ENCODE measurements at places on chromosomes 13 and 19.

- peak; percentile 50 for DNase-seq
Observed at GRCh38 chr13:50126993-50127725, 111.9 kb downstream of the KCNRG start.

GRCh38 chr19:43596842-43597461 is 557 bp downstream of the ZNF576 start:
- no peak for DNase-seq

DNA sequence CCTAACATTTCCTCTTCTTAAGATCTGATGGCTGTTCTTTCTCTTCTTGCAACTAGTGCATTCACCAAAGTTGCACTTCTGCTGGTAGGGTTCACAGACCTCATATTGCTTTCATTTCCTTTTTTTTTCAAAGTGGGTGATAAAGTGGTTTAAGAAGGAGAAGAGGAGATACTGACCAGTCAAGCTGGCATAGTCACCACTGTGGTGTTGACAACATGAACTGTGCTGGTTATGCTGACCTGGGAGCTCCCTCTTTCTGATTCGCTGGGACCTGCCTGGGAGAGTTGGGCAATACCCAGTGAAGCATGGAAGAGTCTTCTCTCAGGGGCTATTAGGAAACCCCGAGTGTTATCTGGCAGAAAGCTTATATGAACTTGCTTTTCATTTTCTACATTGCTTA is 222.9 kb downstream of the SLITRK5 start:
- no peak for DNase-seq

- no peak for DNase-seq
Observed at GRCh38 chr13:33251131-33251661, 34.4 kb downstream of the STARD13 start.

DNA sequence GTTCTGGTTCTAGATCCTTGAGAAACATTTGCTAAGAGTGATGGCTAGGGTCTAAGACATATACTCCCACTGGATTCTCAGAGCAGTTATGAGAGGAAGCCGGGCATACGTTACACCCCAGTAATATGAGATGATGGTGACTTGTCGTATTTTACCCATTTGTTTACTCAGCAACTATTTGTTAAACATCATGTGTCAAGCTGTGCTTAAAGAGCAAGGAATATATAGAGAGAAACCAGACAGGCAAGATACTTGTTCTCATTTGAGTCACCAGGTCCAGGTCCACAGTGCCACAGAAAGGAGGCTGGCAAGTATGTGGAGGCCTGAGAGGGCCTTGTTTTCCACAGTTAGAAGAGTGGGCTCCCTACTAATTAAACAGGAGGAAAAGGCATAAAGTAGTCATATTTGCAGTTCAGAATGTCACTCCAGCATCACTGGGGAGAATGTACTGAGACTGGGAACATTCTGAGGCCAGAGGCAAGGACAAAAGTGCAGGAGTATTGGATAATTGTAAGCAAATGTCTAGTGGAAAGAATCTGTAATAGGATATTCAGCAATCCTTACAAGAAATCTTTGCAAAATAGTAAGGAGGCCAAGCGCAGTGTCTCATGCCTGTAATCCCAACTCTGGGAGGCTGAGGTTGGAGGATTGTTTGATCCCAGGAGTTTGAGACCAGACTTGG is 142.2 kb downstream of the IRS2 start:
- no peak for DNase-seq

- no peak for DNase-seq
Observed at GRCh38 chr13:76638882-76639281, 247.3 kb downstream of the KCTD12 start.

- DNase-seq = no peak
Observed at GRCh38 chr13:30824651-30825050, 81.4 kb upstream of the MEDAG start.

DNA sequence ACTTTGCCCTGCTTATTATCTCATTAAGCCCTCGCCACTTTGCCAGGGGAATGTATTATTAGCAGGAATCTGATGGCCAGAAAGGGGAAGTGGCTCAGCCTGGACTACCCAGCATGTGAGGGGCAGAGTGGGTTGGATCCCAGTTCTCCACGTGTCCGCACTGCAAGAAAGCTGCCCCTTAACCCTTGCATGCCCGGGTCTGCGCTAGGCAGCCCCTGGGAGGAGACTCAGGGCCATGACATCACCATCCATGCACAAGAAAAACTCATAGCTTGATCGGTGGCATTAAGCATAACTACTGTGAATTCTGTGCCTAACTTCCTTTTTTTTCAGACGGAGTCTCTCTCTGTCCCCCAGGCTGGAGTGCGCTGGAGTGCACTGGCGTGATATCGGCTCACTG is 8.9 kb downstream of the CACNG8 start:
- peak; percentile 17 for DNase-seq

DNA sequence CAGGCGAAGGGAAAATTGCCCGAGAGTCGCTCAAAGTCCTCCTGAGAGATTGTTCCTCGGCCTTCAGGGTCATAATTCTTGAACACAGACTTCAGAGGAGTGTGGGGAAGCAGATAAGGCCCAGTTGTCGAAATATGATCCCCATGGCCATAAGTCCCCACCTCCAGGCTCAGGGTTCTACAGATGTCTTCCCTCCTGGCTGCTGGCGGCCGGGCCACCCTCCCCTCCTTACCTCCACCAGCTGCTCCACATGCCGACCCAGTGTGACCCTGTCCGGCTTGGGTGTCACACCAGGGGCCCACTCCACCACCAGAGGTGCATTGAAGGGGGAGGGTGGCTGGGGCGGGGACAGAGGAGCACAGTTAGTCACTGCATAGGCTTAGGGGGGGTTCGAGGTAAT is 10.1 kb downstream of the FAM98C start:
- DNase-seq = no peak

GRCh38 chr13:32734511-32734910 is 148.3 kb downstream of the PDS5B start:
- no peak for DNase-seq

DNA sequence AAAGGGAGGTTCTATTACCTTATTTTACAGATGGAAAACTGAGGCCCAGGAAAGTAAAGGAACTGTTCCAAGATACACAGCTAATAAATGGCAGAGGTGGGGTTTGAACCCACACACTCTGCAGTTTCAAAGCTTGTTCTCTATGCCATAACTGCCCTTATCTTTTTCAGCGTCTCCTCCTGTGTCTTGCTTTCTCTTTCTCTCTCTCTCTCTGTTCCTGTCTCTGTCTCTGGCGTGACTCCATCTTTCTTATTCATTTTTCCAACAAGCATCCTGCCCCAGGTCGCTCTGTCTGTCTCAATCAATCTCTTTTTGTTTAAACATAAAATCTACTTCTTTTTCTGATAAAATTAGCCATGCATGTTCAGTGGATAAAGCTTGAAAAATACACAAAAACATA is 3.2 kb upstream of the IFNL4 start:
- DNase-seq = no peak

DNA sequence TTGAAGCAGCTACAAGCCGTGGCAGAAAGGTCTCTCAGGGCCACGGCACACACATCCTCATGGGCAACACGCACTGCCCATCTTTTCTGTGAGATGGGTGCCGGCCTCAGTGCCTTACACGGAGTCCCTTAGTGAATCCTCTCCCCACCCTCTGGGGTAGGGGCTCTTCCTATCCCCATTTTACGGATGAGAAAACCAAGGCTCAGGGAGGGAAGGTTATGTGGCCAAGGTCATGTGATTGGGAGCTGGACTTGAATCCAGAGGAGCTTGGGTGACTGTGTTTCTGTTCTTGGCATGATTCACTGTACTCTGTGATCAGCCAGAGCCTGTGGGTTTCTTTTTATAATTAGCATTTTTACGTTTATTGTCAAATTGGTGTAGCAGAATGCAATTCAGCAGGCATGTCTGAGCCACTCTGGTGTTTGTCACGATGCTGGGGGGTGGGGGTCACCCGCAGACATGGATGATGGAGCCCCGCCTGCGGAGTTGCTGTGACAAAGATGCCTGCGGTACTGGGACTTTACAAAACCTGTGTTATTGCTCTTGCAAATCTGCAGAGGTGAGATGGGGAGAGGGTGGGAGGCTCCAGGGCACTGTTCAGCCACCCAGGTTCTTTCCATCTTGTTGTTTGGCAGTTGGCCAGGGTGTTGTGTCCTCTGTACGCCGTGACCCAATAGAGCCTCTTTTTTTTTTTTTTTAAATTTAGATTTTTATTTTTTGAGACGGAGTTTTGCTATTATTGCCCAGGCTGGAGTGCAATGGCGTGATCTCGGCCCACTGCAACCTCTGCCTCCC is 4.5 kb downstream of the SCN1B start:
- DNase-seq = no peak

DNA sequence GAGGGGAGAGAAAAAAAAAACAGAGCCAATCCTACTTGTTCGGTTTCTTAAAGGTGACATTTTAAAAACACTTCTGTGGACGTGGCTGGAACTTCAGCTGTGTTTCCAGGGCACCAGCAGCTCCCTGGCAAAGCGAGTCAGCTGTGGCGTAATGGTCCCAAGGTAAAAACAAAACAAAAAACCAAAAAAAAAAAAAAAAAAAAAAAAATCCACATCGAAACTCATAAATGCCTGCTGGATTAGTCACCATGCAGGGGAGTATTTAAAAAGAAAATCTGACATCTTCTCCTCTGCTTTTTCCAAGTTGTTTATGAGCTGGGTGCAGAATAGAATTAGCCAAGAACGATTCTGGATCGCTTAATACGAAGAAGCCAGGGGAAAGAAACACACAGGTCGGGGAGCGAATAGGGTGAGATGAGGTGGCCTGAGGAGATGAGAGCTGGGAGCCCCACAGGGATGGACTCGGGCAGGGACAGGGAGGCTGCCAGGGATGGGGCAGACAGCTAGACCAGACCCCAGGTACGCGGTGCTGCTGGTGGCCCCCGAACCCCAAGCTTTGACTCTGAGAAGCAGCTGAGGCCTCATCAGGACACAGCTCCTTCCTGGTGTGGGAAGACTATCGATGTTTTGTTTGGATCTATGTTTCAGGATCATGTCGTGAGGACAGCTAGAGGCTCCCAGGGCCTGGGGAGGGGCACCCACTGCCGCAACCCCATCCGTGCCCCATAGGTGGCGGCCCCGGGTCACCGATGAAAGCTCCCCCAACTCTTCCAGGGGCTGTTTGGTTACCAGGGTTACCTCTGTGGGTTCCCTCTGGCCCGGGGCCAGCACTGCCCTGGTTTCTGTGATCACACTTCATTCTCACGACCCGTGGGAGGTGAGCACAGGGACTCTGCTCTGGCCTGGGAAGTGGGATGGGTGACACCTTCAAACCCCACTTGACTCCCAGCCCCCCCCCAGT is 3.1 kb upstream of the CTXN1 start:
- DNase-seq = peak; percentile 63

GRCh38 chr19:35360880-35361420 is 2.7 kb downstream of the FFAR3 start:
- no peak for DNase-seq

GRCh38 chr19:43586346-43586745 is 9.6 kb downstream of the IRGQ start:
- no peak for DNase-seq

DNA sequence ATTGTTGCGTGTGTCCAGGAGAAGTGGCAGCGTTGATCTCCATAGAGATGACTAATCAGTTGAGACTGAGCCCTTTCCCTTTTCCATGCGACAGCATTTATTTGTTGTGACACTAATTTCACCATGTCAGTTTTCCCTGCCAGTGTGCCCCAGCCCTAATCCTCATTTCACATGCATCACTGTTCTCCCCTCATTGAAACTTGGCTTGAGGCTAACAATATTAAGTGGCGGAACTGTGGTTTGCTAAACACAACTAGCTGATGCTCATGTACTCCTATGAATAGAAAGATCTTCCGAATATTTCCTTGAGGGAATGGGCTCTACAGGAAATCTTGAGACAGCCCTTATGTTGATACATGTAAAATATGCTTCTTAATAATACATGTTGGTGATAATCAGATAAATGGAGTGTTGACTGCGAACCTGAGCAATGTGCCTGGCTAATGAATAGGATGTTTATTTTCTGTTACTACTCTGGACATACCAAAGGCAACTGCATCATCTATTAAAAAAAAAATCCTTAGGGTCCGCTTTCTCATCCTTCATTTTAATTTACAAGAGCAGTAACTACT is 258.6 kb downstream of the ATP8A2 start:
- no peak for DNase-seq

GRCh38 chr13:35744566-35745178 is 268.2 kb upstream of the MAB21L1 start:
- DNase-seq = no peak

GRCh38 chr13:32624441-32624840 is 38.2 kb downstream of the PDS5B start:
- DNase-seq = no peak

GRCh38 chr13:30165071-30165470 is 142.3 kb downstream of the KATNAL1 start:
- DNase-seq = no peak

GRCh38 chr13:48319531-48320398 is 16.2 kb downstream of the RB1 start:
- DNase-seq = no peak

GRCh38 chr19:43354305-43354627 is 780 bp downstream of the CD177 start:
- no peak for DNase-seq

- no peak for DNase-seq
Observed at GRCh38 chr19:58042495-58043340, 8.9 kb downstream of the ZSCAN1 start.

- DNase-seq = no peak
Observed at GRCh38 chr13:53079691-53080090, 51.1 kb downstream of the OLFM4 start.

DNA sequence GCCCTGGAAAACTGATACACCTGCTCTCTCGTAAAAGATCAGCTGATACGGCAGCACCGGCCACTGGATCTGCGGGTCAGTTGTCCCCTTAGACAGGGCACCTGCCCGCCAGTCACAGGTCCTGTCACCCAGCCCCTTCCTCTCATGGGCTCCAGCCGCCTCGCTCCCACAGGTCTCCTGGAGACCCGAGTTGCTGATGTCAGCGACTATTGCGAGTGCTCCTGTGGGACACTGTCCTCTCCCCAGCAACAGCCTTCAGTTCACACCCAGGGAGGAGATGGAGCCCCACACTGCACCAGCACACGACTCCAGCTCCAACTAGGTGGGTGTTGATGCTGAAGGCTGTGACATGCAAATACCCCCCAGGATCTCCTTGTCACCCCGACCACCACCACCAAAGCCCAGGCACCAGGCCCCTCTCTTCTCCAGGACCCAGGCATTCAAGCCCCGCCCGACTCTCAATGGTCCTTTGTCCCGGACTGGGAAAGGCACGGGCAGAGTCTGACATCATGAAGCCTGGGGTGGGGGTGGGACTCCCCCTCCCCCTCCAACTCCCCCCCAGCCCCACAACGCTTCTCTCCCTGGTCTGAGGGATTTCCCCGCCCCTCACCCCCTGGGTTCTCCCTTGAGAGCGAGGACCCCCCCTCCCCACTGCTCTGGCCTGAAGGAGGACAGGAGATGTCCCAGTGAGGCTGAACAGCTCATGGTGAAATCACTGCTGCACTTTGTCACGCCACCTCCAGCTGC is 1.4 kb upstream of the MAG start:
- DNase-seq = no peak
